Stimulated activated CD8-positive, alpha-beta memory T cell treated with anti-CD3 and anti-CD28 coated beads, Interleukin-15, amount 100 ng/mL, for 48 hours (primary cell): ENCODE measurements at places on chromosomes 12 and 14.

DNA sequence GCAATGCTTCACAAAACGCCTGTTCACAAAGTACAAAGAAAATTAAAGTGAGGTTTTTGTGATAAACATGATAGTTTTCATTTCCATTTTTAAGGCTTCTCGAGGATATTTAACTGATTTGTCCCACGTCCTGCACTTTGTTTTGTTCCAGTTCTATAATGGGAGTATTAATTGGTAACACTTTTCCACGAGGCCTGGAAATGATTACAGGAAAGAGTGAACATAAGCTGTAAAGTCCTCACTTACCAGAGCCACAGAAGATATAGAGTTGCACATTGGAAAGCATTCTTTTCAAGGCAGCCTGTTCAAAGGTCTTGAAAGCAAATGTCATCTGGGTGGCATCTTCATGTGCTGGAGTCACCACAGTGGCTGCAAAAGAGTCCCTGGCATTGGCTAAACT, 1236.6 kb downstream of the BCL11B start:
- DNase-seq = no peak

DNA sequence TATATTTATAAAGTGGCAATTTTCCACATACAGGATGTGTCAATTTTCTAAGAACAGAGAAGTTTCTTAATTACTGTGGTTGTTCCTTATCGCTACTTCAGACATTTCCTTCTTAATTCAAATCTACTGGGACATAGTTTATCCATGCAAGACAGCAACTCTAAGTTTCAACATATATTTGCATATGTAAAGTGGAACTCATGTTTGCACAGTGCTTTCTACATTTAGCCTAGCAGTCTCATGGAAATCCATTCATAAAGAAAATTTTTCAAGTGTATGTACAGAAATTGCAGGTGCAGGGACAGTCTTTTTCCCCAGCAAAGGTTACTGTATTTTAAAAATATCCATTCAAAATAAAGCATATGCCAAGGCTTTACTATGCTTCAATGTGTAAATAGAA, 956.7 kb upstream of the SEL1L start:
- no peak for DNase-seq

DNA sequence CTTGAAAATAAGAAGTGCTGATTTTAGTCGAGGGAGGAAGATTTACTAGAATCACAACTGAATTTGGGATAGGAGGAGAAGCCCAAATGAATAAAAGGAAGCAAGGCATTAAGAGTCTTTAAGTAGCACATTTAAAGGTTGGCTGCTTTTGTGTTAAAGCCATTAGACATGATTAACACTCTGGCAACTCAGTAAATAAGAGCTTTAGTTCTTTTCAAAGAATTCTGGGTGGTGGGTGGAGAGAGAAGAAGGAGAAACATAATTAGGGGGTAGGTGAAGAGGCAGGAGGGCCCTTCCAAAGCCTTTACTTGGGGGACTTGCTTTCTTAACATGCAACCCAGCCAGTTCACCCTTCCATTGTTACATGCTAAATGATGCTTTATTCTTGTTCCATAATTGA, 284.6 kb upstream of the SEL1L start:
- no peak for DNase-seq

- no peak for DNase-seq
Measured at GRCh38 chr12:28507867-28508266, 317.6 kb downstream of the CCDC91 start.

- DNase-seq = no peak
Measured at GRCh38 chr14:45051896-45052295, 32.0 kb upstream of the PRPF39 start.

- DNase-seq = no peak
Measured at GRCh38 chr14:70619708-70620107, 19.3 kb upstream of the MED6 start.

DNA sequence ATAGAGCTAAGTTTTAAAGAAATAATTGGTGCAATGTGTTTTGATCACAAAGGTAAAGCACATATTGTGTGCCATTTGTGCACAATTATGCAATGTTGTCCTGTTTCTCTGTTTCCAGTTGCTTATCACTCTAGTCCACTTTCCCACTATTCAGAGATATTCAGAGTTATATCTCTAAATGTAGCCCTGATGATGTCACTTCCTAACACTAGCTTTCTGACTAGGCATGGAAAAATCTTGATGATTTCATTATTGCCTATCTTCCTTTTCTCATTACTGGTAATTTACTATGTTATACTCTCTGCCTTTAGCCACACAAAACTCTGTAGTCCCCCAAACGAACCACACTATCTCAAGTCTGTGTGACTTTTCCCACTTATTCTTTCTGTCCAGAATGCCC, 221.2 kb downstream of the TRHDE start:
- no peak for DNase-seq

GRCh38 chr12:63917864-63918799, 73.6 kb downstream of the SRGAP1 start:
- DNase-seq = no peak

- no peak for DNase-seq
Measured at GRCh38 chr12:28059220-28059619, 86.7 kb upstream of the PTHLH start.

DNA sequence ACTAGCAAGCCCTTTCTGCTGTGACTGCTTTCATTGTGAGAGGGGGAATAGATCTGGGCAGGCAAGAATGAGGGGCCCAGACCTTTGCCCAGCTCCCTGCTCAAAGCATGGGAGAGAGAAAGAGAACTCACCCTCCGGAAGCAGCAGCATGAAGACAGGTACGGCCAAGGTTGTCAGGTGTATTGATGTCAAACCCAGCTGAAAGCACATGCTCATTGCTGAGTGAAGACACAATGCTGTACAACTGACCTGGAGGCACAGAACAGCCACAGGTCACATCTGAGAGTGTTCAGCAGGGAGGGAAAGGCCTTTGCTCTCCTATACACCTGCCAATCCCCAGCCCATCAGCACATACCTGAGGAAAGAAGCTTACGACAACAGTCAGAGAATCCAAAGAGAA, 5.5 kb downstream of the ANKRD52 start:
- no peak for DNase-seq

- no peak for DNase-seq
Measured at GRCh38 chr12:14394317-14395073, 29.0 kb downstream of the ATF7IP start.

DNA sequence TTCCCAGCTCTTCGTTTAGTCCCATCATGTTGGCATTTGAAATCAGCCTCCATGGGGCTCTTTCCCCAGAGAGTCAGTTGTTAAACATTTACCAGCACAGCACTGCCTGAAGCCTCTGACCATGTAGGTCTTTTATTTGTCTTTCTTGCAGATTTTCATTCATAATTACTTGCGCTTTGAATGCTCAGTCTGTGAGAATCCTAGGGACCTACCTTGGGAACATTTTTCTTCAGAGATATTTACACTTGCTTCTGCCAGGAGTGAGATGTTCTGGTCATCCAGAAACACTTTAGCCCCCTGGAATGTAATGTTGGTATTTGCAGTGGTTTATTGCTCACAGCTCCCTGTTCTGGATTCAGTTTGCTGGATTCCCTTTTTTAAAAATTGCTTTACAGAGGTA, 41.7 kb downstream of the RPH3A start:
- DNase-seq = no peak

GRCh38 chr14:26810631-26811030, 212.8 kb upstream of the NOVA1 start:
- no peak for DNase-seq

GRCh38 chr12:105477873-105478272, 147.4 kb downstream of the C12orf75 start:
- DNase-seq = no peak

GRCh38 chr14:65981192-65981843, 504.9 kb upstream of the CCDC196 start:
- no peak for DNase-seq

DNA sequence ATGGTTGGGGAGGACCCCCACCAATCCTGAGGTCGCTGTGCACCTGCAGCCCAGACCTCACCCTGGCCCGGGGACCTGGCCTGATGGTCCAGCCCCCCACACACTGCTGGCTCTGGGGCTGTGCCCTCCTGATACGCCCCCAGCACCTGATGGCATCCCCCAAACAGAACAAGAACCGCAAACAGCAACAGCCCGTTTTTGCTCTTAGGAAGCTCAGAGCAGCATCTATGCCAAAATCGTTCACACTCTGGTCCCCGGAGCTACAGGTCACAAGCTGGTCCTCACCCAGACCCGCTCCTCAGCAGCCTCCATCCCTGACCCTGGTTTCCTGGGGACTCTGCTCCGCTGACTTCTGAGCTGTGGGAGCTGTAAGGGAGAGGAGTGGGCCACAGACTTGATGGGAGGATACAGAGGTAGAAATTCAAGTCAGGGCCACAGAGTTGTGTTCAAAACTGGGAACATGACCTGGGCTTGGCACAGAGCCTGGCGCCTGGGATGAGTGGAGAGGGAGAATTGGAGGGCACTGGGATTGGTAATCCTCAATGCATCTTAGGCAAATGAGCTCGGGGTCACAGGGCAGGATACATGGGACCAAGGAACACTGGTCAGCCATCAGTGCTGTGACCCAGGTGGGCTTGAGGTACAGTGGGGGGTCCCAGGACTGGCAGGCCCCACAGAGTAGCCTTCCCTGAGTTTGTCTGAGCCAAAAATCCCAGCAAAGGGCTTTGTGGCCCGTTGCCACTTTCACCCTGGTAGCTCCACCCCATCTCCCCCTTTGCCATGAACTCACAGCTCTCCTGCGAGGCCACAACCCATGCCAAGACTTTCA, 170.9 kb upstream of the RTL1 start:
- no peak for DNase-seq

DNA sequence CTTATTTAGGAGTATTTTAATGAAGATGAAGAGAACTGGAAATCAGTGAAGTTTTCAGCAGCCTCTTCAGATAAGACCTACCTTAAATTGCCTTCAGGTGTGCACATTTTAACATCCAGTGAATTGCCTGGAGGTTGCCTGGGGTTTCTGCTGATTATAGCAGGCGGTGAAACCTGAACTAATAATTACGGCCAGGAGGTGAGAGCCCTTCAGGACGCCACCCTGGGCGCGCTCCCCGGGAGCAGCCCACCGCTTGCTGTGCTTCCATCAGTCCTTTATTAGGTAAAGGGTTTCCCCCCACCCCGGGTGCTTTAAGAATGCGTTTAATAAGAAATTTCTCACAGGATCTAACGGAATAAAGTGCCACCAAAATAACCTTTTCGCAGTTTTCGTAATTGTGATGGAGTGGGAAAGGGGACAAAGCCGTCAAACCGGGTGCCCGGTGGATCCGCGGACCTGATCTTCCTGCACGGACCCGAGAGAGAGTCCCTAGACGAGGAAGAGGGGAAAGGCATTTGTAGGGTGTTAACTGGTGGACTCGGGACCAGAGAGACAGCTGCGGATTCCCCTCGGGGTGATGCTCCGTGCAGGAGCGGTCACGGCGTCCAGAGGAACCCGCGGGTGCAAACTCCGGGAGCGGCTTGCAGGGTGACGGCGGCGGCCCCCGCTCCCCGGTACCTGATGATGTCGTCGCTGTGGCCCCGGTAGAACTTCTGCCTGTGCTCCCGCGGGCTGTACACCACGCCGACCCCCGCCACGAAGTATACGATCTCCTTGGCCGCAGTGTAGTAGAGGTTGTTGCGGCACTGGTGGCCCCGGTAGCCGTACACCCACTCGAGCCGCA, 902 bp downstream of the EML5 start:
- no peak for DNase-seq

DNA sequence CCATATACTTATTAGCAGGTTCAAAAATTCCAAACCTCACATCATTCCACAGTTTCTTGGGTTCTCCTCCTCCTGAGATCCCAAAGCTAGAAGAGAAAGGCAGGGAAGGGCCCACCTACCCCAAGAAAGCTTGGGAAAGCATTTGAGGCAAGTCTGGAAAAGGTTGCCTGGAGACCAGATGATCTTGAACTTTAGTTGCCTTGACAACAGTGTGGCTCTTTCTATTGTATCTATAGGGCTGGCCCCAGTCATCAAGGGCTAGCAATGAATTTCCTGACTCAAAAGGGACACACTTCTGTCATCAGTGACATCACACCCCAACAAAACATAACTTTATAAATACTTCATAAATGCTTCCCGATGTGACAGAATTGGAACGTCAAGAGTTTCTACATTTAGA, 40.0 kb downstream of the ZFYVE1 start:
- no peak for DNase-seq

DNA sequence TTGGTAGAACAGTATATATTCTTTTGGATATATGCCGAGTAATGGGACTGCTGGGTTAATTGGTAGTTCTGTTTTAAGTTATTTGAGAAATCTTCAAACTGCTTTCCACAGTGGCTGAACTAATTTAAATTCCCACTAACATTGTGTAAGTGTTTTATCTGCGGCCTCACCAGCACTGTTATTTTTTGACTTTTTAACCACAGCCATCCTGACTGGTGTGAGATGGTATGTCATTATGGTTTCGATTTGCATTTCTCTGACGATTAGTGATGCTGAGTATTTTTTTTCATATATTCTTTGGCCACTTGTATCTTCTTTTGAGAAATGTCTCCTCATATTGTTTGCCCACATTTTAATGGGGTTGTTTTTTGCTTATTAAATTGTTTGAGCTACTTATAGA, 357.4 kb downstream of the C12orf50 start:
- no peak for DNase-seq

GRCh38 chr12:14238221-14238792, 127.2 kb upstream of the ATF7IP start:
- DNase-seq = no peak
